ENCODE measurements at places on chromosomes 12 and 14.

DNA sequence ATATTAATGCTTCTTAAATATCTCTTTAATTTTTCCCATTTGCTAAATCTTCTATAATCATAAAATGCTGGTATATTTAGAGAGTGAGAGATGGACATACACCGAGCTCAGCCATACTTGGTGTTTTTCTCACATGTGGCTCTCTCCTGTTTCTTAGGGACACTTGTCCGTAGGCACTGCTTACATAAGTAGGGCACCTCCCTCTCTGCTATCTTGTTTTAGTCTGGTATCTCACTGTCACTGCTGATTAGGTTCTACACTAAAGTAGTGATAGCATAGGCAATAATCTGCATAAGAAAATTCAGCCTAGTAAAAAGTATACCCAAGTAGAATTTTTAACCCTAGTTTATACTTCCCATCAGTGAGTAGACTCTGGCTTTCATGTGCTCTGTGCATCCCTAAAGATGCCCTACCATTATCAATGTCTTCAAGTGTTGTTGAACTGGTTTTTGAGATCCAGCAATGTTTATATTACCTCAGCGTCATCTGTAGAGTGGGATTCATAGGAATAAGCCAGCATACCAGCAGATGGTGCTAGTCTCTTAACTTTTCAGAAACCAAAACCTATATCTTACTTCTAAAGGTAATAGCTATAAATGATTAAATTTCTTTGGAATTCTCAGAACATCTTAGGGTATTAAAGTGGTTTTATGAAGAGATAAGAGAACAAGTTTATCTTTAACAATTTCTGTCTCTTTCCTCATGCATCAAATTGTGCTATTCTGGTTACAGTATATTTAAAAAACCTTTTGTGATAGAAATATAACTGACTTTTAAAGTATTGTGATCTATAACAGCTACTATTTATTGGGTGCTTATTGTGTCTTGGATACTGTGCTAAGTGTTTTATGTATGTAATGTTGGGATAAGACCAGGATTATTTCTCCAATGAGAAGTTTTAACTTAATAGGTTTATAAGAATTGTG is 32.9 kb downstream of the ARID2 start:
- DNase-seq: no peak

DNA sequence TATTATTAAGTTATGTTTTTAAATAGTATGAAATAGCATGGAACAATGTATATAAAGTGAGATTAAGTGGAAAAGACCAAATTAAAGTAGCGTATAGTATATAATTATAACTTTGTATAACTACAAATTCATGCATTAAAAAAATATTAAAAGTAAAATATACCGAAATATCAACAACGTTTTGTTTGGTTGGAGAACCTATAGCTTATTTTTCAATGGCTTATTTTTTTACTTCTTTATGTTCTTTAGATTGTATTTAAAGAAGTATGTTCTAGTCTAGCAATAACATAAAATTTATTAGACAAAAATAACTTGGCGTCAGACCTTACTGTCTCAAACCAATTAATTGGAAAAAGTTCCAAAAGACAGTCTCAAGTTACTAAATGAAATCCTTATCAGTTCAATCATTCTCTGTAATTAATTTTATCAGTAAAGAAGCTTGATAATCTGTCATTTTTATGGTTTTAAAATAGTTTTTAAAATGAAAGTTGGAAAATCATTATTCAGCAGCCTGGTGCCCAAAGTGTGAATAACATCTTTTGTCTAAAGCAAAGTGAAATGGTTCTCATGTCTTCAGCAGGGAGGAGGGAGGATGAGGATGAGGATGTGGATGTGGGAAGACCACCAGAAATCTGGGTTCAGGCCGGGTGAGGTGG is 46.7 kb downstream of the IRAK3 start:
- DNase-seq: no peak

DNA sequence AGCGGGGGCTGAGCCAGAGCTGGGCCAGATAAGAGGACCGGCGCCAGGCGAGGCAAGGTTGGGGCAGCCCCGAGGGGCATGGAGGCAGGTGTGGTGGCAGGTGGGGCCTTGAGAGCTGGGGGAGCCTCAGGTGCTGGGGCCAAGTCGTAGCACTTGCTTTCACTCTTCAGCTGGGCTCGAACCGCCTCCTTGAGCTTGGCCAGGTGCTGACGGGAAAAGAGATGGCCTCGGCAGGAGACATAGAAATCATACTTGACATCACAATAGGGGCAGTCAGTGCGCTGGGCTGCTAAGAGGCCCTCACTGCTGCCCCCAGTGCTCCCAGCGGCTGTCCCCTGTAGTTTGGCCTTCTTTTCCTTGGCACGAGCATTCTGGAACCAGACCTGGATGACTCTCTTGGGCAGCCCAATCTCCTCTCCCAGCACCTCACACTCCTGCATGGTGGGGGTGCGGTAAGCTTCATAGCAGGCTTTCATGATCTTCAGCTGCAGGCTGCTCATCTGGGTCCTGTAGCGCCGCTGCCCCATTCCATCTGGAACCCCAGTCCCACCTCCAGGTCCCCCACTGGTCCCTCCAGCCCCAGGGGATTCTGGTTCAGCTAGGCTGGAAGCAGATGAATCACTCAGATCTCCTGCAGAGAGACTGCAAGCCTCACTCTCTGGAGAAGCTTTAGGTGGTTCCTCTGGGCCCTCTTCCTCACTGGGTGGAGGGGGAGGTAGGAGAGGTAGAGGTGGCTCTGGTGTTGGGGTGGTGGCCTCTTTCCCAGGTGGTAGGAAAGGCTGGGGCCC is 28.1 kb downstream of the ZFHX2 start:
- no peak for DNase-seq

DNA sequence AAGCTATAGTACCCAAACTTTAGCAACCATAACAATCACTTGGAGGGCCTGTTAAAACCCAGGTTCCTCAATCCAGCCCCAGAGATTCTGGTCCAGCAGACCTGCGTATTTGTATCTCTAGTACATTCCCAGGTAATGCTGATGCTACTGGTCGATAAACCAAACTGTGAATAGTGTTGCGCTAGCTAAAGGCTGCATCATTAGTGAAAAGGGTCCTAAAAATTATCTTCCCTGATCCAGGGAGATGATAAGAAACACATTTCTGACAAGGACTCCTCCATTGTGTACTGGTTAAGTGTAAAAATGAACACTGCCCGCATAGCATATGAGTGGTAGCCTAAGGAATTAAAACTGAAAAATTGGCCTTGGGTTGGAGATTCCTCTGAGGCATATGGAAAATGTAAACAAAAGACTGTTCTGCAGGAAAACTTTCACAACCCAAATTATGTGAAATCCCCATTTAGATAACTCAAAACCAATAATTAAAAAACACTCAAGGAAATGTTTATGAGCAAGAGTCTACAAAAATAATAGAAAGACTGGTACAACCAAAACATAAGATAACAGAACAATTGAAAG is 322.7 kb downstream of the CEP128 start:
- DNase-seq: no peak
